Stimulated activated CD4-positive, alpha-beta T cell treated with anti-CD3 and anti-CD28 coated beads, TNF-alpha, amount 100 ng/mL, for 4 hours (primary cell): ENCODE measurements at places on chromosomes 4 and X.

- DNase-seq: no peak
These were observed 6.3 kb downstream of the EXOC1 start for GRCh38 chr4:55859711-55860110.

GRCh38 chr4:145679520-145679919 is 426 bp upstream of the C4orf51 start:
- DNase-seq: no peak

DNA sequence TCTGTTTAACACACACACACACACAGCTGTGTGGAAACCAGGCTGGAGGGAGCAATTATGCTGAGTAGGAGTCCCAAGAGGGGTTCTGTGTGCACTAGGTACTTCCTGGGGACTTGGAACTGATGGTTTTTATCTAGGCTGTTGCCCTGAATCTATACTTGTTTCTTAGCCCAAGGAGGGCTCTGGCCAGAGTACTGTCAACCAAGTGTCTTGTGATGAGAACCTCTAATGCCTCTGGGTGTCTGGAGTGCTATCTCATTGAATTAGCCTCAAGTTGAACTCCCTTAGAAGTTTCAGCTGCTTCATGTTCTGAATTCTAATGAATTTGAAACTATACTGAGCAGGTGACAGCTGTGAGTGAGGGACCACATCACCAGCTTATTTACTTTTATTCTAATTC is 16.6 kb downstream of the ARHGAP24 start:
- DNase-seq: no peak

DNA sequence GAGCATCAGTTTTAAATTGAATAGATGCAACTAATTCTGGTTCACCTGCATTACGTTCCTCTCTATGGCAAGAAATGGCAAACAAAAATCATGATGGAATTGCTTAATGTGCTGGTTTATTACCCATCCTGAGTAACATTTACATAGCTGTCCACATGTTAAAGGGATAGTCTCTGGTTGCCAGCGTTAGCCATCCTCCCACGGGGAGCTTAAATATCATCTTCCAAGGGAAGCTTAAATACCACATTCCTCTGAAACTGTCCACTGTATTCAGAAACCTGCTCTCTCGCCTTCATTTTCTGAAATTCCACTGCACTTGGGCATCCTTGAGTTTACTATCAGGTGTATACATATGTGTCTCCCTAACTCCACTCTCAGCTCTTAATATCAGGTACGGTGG is 586.6 kb downstream of the TLL1 start:
- DNase-seq: no peak

DNA sequence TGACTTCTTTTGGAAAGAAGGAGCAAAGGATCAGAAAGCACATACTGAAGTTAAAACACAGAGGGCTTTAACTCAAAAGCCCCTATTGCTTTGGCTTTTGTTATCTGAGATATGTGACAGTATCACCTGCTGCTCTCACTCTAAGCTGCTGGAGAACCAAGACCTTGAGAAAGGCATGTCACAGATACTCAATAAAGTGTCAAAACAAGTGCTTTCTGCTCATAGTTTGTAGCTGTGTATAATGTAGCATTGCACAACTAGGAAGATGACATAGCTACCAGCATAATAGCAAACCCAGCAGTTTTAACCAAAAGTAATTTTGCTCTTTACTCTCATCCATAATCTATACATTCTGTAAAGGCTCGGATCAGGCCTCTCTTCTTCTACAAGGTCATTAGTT is 159.6 kb downstream of the LHFPL1 start:
- no peak for DNase-seq

- DNase-seq: no peak
These were observed 46.2 kb upstream of the BCOR start for GRCh38 chrX:40143987-40144386.

GRCh38 chr4:77104791-77105540 is 29.2 kb upstream of the CCNI start:
- no peak for DNase-seq
